ENCODE measurements at places on chromosomes 16 and 17.

DNA sequence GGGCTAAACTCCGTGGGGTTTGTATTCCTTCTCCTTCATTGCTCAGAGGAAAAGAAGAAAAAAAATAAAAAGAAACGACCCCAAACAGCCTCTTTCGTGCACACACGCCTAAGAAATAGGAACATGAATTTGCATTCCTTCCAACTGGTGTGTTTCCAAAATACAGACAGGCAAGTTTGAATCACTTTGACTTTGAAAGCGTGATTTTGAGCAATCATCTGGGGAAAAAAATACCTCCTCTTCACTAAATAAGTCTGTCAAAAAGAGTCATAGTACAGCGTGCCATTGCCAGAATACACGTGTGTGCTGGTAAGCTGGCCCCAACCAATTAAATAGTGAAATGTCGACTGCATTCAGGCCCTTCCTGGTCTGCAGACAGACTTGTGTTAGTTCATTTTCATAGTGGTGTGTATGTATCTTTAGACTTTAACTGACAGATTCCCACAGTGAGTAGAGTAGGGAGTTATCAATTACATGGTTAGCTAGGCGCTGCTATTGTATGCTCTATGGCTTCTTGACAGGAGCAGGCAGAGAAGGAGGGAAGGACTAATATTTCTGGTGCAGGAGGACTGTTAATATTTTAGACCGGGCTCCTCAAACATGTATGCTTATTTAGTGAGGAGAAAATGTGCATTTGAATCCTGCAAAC lies 618.3 kb downstream of the MAF start:
- DNase-seq, result no peak

DNA sequence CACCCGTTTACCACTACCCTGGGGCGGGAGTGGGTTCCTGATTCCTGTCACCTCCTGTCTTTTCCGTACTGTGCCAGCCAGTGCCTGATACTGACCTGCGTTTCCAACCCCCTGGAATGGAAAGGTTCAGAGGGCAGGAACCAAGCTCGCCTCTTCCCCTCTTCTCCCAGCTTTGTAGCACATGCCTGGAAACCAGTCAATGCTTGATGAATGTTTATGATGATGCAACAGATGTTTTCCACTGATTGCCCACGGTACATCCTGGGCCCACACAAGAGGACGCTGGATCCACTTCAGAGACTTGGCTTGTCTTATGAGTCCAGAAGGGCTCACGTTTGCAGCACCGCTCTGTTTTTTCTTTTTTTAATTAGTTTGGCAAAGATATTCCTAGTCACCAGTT lies 262.0 kb downstream of the CPPED1 start:
- DNase-seq, result no peak

GRCh38 chr17:68424203-68424602 lies 33.1 kb downstream of the WIPI1 start:
- no peak for DNase-seq

DNA sequence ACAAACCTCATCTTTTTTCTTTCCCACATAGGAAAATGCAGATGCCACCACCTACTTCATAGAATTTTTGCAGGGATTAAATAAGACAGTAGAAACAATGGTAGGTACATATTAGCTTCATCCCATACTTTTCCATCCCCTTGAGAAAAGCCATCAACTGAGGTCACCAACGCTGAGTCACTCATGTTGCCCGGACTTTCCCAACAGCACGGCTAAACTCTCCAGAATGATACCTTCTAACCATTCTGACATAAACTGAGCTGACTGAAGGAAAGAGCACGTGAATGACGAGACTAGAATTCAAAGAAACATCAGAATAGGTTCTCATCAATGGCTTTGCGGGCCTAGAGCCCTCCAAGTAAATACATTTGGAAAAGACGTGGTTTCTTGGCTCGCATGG lies 146.0 kb upstream of the RCVRN start:
- no peak for DNase-seq

GRCh38 chr17:17552351-17553216 lies 38.9 kb downstream of the PEMT start:
- no peak for DNase-seq

GRCh38 chr17:45361976-45362375 lies 45.2 kb upstream of the MAP3K14 start:
- no peak for DNase-seq

DNA sequence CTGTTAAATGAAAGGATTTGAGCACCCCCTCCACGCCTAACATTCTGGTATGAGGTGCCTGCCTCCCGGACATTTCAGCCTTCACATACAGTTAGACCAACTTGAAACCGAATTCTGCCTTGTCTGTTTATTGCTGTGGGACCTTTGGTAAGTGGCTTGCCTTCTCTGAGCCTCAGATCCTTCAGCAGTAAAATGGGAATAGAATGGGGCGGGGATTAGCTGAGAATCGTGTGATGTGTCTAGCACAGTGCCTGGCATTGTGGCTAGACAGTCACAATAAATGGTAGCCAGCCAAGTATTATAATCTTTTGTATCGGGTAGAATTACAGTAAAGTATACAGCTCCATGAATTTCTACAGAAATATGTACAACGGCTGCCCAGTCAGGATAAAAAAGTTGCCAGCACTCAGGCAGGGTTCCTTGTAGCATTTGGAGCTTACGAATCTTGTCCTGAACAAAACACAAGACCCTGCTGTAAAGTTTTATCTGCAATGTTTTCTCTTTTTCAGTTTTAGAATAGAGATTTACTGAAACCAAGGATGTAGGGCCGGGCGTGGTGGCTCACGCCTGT lies 786 bp downstream of the TMC7 start:
- DNase-seq, result no peak

- DNase-seq, result no peak
Observed at GRCh38 chr16:12349936-12350850, 373.7 kb downstream of the SNX29 start.
